Activated CD4-positive, alpha-beta T cell treated with anti-CD3 and anti-CD28 coated beads, Interleukin-2, amount 50 U/mL, for 24 hours (primary cell): ENCODE measurements at places on chromosomes 16 and 17.
A peak's percentile ranks its signal among the peaks of the same experiment; 100 is the strongest.

DNA sequence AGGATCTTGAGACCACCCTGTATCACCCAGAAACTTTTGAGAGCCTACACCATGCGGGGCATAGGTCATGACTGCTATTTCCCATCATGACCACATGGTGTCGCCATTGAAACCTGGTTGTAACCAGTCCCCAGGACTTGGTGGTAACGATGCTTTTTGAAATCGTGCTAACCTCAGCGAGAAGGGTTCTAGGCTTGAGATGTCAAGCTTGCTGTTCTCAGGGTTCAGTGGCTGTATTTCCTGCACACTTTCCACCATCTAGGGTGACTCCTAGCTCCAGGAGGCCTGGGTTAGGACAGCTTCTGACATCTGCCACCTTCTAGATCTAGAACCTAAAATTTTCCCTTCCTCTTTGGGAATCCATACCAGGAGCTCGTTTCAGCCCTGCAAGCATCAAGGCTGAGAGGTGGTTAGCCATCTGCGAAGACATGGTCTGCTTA, 13.0 kb upstream of the SPNS3 start:
- peak; percentile 14 for DNase-seq

DNA sequence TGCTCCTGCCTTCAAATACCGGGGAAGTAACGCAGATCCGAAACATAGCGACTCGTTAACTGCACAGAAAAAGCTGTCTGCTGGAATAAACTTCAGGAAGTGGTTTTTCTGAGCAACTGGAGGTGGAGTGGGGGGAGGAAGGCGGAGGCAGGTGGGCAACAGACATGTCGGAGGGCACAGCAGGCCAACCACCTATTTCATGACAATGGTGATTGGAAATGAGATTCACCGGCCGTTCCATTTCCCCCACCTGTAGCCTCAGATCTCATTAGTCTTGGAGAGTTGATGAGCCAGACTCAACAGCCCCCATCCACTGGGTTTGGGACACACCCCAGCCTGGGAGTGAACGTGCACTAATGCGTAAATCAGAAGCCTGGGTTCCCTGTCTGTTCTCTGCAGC, 7.7 kb upstream of the PECAM1 start:
- no peak for DNase-seq

GRCh38 chr16:35711435-35711834, 2252.0 kb downstream of the TP53TG3F start:
- no peak for DNase-seq

- no peak for DNase-seq
These were observed 2.0 kb upstream of the KRT13 start for GRCh38 chr17:41507315-41507880.

DNA sequence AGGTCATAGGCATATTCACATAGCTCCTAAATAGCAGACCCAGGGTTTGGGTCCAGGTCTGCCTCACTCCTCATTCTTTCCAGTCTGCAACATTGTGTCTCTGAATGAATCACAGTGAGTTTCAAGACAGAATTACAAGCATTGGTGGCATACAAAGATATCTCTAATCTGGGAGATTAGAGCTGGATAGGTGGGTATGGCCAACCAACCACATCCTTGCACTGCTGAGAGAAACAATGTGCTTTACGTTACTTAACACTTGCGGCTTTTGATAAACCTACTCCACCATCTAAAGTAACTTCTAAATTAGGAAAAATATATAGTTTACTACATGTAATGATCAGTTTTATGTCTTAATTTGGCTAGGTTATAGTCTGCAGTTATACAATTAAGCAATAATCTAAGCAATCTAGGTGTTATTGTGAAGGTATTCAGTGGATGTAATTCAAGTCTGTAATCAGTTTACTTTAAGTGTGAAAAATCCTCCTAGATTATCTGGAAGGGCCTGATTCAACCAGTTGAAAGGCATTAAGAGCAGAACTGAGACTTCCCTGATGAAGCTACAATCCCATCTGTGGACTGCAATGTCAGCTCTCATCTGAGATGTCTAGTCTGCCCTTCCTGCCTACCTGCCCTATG, 26.7 kb downstream of the CDH11 start:
- DNase-seq: no peak

DNA sequence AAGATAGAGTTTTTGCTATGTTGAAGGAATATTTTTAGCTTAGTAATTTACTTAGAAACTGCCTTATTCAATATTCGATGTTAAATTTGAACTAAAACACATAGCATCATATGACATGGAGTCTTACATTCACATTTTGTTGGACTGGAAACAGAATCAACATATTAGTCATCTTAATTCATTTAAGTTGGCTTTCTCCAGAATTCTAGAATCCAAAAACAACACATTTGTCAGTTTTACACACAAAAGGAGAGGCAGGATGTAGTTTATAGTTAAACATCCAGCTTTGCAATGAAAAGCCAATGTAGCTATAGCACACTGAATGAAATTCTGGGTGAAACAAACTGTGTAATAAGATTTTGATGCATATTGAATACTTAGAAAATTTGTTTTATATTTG, 43.3 kb downstream of the WWOX start:
- DNase-seq: no peak

- no peak for DNase-seq
These were observed 27.5 kb upstream of the NKD1 start for GRCh38 chr16:50520451-50521245.

DNA sequence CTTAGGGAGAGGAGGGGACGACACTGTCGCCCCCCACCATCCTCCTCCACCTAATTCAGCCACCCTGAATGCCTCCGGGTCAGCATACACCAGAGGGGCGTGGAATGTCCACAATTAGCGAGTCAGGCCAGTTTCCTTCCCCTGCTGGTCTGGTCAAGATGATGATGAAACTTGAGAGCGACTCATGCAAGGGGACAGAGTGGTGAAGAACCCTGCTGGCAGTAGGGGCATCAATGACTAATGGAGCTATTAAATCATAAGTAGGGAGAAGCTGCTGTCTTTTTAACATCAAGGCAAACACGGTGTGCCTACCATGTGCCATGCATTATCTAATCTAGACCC, 7.2 kb downstream of the SPACA3 start:
- no peak for DNase-seq

GRCh38 chr17:16338391-16338790, 14.9 kb downstream of the CENPV start:
- DNase-seq: no peak

- no peak for DNase-seq
These were observed 7.9 kb downstream of the MTMR4 start for GRCh38 chr17:58506354-58507080.

DNA sequence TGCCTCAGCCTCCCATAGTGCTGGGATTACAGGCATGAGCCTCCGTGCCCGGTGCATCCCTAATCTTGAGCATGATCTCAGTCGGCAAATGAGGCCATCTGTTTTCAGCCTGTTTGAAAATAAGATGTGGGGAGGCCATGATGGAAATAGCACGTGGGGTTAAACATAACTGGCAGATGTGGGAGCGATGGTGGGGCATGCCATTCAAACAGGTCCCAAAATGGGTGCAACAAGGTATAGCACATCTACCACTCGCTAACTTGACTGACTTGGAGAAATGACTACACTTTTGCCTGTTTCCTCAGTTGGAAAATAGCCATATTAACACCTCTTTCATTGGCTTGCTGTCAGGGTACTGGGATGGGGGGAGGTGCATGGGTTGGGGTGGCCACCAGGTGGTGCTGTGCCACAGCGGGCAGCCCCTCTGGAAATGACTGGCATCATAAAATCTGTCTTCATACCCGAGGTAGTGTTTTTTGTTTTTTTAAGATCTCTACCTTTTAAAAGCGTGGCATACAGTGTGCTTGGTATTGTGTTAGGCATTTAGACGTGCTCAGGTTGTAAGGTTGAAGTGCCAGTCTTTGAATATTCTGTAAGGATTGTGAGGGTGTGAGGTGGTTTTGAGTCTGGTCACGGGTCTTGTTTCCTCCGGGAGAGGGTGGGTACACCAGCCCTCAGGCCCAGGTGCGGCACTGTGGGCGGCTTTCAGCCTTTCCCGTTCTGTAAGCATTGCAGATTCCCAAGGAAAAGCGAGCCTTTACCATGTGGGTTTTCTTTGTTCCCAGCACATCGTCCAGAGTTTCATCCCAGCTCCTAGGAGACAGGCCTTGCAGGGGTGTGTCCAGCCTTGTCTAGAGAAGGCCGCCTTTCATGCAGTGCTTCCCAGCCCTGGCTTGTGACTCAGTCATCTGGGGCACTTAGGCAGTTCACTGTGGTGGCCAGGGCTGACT, 2.9 kb upstream of the TTYH2 start:
- peak; percentile 62 for DNase-seq

- no peak for DNase-seq
These were observed 26.2 kb upstream of the FOXK2 start for GRCh38 chr17:82493226-82493781.

DNA sequence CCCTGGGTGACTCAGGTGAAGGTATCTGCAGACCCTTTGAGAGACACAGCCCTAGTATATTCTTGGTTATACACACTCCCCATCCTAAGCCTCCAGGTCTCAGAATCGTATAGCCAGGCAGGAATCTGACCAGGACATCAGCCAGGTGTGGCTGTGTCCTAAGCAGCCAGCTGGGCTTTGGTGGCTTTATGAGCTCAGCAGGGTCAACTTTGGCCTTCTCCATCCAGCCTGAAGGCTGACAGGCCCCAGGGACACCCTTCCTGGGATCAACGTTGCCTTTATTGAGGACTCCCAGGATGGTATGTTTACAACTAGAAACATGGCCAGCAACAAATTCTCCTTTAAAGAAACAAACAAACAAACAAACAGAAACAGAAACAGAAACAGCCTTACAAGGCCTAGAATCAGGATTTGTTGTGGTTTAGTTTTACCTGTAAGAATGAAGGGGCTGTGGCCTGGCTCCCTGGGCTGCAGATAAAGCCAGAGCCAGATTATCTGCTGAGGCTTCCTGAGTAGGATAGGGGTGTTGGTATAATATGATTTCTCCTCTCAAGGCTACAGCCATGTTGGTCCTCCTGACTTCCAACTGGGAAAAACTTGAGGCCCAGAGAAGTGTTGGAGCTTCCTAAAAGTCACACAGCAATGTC, 8.5 kb downstream of the KIF19 start:
- DNase-seq: no peak

GRCh38 chr16:88357317-88358022, 25.3 kb upstream of the ZNF469 start:
- DNase-seq: no peak

DNA sequence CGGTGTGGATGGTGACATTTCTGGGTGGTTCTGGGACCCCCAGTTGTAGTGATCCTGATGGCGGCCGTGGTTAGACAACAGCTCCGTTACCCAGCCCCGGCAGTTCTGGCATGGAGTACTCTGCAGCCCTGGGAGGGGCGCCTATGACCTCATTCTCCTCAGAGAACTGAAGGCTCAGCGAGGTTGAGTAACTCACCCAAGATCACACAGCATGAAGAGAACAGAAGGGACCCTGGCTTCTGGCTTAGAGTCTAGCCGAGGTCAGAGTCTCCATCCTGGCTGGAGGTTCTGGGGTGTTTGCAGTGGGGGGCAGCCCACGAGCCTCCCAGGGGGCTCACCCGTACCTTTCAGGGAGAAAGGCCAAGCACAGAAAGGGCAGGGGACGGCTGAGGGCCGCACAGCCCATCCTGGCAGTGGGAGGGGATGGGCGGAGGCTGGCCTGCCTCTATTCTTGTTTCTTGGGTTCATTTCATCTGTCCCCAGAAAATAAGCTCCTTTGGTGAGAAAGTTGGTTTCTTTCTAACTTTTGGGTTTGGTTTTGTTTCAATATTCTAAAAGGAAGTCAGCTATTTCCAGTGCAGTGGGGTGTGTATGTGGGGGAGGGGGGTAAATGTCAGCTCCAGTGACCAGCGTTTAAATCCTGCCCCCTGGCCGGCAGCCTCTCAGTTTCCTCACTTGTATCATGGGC, 13.2 kb downstream of the ZFPM1 start:
- no peak for DNase-seq

DNA sequence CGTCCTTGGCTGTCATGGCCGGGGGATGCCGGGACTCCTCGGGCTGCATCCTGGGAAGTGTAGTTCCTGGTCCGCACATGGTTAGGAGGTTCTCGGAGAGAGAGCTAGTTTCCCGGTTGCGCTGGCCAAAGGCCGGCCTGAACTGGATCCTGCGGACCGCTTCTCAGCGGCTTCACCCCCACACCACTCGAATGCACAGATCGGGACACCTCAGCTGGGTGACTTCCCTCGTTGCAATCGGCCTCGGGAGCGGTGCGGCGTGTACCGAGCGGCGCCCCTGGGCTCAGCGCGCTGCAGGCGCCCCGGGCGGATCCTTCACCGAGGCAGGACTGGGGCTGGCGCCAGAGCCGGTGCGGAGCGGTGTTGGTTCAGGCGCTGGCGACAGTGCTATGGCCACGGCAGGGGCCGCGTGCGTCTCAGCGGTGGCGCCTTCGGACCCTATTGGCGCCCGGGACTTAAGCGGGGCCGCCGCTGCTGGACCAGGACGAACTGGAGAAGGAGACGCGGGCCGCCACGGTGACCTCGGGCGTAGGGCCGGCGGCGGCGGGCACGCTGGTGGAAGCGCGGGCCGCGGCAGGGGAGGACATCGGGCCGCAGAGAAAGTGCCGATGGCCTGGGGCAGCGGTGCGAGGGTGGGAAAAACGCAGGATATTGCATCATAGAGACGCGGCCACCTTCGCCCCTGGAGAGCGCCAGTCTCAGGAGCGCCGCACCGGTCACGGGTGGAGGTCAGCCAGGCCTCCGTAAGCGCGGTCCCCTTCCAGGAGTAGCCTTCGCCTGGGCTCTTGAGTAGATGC, 11.4 kb downstream of the ZNF629 start:
- DNase-seq: peak; percentile 45

- DNase-seq: no peak
These were observed 136.2 kb upstream of the AXIN2 start for GRCh38 chr17:65697661-65698060.

GRCh38 chr17:76793775-76794174, 55.9 kb downstream of the MFSD11 start:
- DNase-seq: no peak

DNA sequence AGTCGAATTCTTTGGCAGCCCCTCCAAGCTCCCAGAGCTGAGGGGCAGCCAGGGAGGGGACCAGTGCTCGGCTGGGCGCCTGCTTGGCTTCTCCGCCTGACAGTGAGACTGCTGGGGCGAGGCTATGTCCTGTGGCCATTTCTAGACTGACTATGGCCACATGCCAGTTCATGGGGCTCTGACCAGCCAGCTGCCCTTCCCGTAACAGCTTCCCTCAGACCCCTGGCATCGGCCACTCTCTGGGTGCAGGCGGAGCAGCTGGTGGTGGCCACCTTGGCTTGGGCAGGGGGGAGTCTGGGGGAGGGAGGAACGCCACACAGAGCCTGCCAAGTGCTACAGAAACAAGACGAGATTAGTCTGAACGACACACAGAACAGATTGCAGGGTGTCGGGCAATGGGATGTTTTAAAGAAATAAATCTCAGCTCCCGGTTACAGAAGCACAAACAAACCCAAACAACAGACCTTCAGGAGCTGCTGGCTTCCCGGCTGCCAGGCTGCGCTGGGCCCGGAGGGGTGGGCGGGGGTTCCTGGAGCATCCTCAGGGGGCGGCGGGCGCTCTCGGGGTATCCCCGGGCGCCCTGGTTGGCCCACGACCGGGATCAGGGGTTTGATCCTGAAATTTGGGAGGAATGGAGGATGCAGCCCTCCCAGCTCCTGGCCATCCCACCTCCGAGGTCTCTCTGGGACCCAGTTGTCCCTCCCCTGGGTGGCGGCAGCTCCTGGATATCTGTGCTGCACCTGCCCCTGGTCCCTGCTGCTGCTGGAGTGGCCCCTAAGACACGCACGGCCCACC, 34.5 kb downstream of the TBC1D16 start:
- no peak for DNase-seq

- DNase-seq: no peak
These were observed 22.8 kb downstream of the ZDHHC7 start for GRCh38 chr16:84988328-84989080.

- DNase-seq: no peak
These were observed 74.2 kb downstream of the ARSG start for GRCh38 chr17:68365469-68365868.

- DNase-seq: no peak
These were observed 10.5 kb downstream of the XYLT2 start for GRCh38 chr17:50356418-50356817.
